NCI-H460 (cell line): ENCODE measurements at places on chromosomes 2 and 18. TPM values are rescaled to one million over a fixed set of nuclear protein-coding genes. Genes with fewer than 3 reads are reported as not detected.

GRCh38 chr2:148529745-148530144 is 114.8 kb upstream of the EPC2 start:
- DNase-seq: no peak

DNA sequence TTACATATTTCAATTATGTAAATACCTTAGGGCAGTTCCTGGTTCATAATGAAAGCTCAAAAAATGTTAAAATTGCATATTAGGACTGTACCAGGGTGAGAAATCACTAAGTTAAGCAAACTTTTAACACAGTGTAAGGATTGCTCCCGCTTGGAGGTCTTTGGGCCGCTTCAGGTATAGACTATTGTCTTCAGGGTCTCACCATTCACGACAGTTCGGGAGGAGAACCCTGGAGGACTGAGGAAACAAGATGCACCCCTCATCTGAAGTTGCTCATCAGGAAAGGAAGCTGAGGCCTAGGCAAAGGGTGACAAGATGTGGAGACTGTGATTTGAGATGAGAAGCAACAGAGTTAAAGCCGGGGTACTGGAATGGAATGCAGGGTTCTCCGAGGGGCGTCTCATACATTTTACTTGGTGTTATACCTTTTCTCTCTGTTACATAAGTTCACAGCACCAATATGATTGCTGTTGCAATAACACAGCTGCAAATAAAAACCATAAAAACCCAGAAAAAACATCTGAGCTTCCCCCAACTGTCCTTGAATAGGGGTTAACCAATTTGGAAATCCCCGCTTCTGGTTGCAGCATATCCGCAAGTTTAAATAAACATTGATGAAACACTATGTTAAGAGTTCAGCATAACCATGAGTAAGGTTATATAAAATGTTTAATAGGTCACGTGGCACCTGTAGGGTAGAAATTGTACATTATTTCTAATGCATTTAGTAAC is 40.1 kb downstream of the FBXO48 start:
- DNase-seq: no peak

GRCh38 chr2:219020604-219021365 is 20.5 kb downstream of the CFAP65 start:
- DNase-seq: no peak

GRCh38 chr2:70115646-70116442 is 28.6 kb downstream of the PCBP1 start:
- no peak for DNase-seq

DNA sequence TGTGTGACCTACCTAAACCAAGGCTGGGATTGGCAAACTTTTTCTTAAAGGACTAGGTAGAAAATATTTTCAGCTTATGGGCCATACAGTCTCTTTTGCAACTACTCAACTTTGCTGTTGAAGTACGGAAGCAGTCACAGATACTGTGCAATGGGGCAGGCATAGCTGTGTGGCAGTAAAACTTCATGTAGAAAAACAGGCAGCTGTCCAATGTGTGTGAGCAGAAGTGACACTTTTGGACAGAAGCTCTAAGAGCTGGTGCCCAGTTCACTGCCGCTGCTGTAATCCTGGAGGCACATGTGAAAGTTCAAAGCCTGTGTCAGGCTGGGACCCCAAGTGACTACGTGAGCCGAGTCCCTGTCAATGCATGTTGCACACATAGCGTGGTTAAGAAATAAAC is 46.7 kb downstream of the MAPK4 start:
- no peak for DNase-seq

DNA sequence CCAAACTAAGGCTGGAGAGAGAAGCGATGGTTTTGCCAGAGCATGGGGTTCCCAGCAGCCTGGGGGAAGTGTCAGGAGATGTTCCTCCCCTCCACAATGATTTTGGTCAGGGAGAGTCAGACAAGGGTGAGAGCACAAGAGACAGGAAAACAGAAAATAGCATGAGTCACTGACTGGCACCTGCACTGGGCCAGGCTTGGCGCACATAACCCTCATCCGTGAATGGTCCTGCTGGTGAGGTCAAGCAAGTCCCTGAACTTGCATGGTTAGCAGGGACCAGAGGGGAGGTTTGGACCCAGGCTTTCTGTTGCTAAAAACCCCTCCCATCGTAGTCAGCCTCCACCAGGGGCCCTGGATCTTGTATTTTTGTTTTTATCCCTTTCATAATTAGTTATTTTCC is 174.5 kb upstream of the MYT1L start:
- no peak for DNase-seq

The GNAL gene
- 8.6 TPM in 2 replicates for total RNA-seq

The IL1B gene
- total RNA-seq: 2.2 and 2.5 TPM in 2 replicates
